Fibroblast of lung (primary cell): ENCODE measurements at places on chromosomes 2 and 18. TPM values are rescaled to one million over a fixed set of nuclear protein-coding genes. Genes with fewer than 3 reads are reported as not detected.
A peak's percentile ranks its signal among the peaks of the same experiment; 100 is the strongest.

DNA sequence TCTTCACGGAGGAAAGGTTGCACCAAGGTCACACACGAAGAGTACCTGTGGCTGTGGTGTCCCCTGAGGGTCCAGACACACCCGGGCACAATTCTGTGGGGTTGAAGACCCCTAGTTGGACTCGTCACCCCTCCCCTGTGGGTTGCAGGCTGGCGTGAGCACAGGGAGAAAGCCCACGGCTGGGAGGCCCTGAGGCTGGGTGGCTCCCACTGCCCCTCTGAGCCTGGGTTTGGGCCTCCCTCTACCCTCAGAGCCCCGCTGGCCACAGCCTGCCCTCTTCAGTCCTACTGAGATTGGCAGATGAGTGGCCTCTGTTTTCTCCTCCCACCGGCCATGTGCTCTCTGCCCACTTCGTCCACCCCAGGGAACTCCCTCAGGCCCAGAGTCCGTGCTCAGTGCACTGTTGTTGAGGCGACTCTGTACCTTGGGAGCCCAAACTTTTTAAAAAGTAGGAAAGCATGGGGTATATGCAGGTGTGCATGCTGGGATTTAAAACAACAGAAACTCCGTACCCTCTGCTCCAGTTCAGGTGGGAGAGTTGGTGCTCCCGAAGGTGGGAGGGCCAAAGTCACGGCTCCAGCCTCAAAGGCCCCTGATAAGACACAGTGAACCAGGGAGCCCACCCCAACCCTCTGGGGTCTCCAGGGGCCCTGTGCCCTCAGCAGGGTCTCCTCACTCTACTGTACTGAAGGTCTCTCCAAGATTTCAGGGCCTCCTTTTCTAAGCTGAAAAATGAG lies 19.1 kb downstream of the RAMP1 start:
- no peak overlapping the region for H3K4me3 ChIP-seq
- DNase-seq = no peak
- no peaks in the 10 kb centered on the region for H3K27me3 ChIP-seq
- peaks cover 9% of the 10 kb centered on the region for H3K4me1 ChIP-seq
- no peak overlapping the region for H3K27ac ChIP-seq

GRCh38 chr2:12819103-12819475 lies 102.4 kb downstream of the TRIB2 start:
- H3K4me3 ChIP-seq = no peak overlapping the region
- DNase-seq = peak; percentile 100
- no peaks in the 10 kb centered on the region for H3K36me3 ChIP-seq
- no peaks in the 10 kb centered on the region for H3K27me3 ChIP-seq
- peaks cover 23% of the 10 kb centered on the region for H3K4me1 ChIP-seq

DNA sequence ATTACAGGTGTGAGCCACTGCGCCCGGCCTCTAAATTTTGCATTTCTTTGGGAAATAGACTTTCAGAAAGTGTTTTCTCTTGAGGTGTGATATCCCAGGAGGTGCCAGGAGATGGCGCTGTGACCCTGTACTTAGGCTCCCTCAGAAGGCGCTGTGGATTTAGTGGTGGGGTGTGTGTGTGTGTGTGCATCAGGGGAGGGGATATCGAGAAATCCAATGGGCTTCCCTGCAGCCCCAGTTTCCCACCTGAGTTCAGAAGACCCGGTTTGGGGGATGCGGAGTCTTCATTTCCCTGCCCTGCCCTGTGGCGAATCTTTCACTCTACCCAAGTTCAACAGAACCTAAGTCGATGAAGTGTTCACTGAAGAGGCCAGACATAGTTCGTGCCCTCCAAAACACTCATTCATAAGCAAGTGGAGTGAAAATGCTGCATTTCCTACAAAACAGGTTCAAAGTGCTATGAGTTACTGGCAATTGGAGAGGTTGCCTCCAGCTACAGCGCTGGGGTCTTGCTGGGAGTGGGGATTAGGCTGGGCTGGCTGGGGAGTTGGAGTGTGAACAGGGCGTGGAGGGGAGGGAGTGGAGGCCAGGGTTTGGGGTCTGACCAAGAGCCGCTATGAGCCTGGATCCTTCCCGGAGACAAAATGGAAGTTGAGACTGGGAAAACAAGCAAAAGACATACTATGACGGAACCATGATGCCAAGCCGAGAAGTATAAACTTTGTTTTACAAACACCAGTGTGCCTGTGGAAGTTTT lies 6.5 kb upstream of the WNT6 start:
- no peaks in the 10 kb centered on the region for H3K4me1 ChIP-seq
- peaks cover 31% of the 10 kb centered on the region for H3K27me3 ChIP-seq
- H3K27ac ChIP-seq = no peak overlapping the region
- no peak overlapping the region for H3K4me3 ChIP-seq
- DNase-seq = peak; percentile 62
- H3K36me3 ChIP-seq = no peaks in the 10 kb centered on the region

DNA sequence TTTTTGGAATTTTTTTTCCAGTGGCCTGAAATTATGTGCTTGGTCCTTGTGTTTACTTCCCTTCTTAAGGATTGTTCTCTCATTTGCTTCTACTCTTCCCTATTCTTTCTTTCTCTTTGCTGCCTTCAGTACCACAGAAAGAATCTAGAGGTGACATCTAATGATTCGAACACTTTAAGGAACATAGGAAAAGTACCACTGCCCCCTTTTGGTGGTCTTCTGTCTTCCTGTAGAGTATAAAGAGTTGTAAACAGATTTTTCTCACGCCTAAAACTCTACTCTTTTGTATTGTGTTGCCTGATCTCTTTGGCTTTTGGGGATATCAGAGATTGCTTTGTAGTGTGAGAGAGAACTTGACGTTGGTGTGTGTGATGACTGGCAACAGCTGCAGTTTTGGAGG lies 7.0 kb upstream of the SCTR start:
- no peaks in the 10 kb centered on the region for H3K27me3 ChIP-seq
- no peak for DNase-seq
- no peaks in the 10 kb centered on the region for H3K36me3 ChIP-seq
- no peak overlapping the region for H3K27ac ChIP-seq

DUSP2 gene
- 0.33 and 1.0 TPM in 2 replicates for total RNA-seq

GRCh38 chr2:96264086-96264485 lies 1.7 kb downstream of the TMEM127 start:
- H3K4me1 ChIP-seq = peaks cover 34% of the 10 kb centered on the region
- H3K36me3 ChIP-seq = peaks cover 5% of the 10 kb centered on the region
- peak overlapping the region; percentile 9 for H3K4me3 ChIP-seq
- DNase-seq = no peak
- no peaks in the 10 kb centered on the region for H3K27me3 ChIP-seq
- no peak overlapping the region for H3K27ac ChIP-seq

SLC66A2 gene
- total RNA-seq = 34.4 and 46.1 TPM in 2 replicates

- H3K4me3 ChIP-seq = no peak overlapping the region
- no peaks in the 10 kb centered on the region for H3K36me3 ChIP-seq
- no peaks in the 10 kb centered on the region for H3K4me1 ChIP-seq
- H3K27ac ChIP-seq = no peak overlapping the region
- DNase-seq = peak; percentile 96
These were observed 278.2 kb upstream of the COL3A1 start for GRCh38 chr2:188695953-188696352.

CPLX4 gene
- total RNA-seq = not detected in 2 replicates

SP5 gene
- total RNA-seq = under 0.01 TPM in 1 of 2 replicates, not detected in the other

DNA sequence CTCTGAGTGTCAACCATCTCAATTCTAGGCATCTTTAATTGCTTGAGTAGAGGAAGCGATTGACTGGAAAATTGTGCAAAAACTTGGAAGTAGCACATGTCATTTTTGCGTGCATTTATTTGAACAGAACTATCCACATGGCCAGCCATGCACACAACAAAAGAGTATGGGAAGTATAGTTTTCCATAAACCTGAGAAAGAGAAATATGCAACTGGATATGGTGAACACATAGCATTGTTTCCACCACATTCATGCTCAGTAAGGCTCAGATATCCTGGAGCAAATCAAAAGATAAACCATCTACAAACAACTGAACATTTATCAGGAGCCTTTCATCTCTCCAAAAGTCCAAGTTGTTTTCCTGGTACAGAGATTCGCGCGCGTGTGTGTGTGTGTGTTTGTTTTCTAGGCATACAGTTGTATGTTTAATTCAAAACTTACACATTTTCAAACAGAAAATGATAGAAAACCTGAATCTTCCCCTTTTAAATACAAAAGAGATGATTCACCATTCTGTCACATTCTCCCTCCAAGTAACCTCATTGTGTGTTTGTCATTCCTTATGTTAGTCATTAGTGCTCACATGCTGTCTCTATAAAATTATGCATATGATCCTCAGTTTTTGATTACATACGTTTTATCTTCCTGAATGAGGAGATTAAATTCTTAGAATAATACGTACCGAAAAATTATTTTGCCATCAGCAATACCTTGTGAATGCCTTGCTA lies 780.4 kb upstream of the NRXN1 start:
- no peak overlapping the region for H3K4me3 ChIP-seq
- H3K36me3 ChIP-seq = no peaks in the 10 kb centered on the region
